ENCODE measurements at places on chromosomes 7 and 10.

DNA sequence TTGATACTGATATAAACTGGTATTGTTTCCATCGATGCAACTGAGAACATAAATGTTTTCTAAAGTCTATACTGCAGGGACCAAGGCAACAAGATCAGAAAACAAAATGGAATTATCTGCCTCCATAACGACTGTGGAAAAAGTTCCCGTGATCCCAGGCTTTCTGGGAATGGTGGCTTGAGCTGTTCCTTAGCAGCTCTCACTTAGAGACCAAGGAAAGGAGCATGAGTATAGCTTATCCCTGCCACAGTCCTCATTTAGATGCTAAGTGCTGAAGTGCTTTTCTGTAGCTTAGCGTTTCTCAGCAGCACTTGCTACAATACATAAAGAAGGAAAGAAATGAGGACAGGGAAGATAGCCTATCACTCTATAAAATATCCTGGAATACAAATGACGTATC, 5.5 kb downstream of the WNT8B start:
- no peaks in the 10 kb centered on the region for H3K4me1 ChIP-seq
- H3K4me3 ChIP-seq = no peak overlapping the region
- H3K27ac ChIP-seq = no peak overlapping the region
- H3K36me3 ChIP-seq = no peaks in the 10 kb centered on the region

DNA sequence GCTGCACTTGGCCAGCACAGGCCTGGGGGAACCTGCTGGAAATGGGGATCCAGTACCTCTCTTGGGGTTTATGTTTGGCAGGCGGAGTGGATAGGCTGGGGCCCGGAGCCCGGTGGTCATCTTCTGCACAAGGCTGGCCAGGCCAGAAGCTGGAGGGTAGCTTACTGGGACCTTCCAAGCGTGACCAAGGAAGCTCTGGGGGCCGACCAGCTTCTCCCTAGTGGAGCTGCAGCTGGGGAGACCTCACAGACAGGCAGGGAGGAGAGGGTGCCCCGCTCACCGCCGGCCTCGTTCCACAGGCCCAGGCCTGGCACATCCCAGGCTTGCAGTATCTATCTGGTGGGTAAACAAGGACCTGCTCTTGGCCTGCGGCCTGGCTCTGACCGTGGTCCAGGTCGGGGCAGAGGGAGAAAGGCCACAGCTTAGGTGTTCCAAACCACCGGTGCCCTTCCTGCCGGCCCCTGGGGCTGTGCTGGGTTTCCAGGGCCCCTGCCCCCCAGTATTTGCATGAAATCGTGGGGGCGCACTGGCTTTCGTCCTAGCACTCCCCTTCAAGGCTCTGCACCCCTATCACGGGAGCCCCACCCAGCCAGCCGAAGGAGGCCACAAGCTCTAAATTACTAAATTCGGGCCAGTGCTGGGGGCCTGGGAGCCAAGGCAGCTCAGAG, 1.5 kb upstream of the ELFN1 start:
- H3K27me3 ChIP-seq = peaks cover 22% of the 10 kb centered on the region
- no peaks in the 10 kb centered on the region for H3K4me1 ChIP-seq
- H3K4me3 ChIP-seq = no peak overlapping the region
- H3K27ac ChIP-seq = no peak overlapping the region

GRCh38 chr7:36115448-36116321, 37.4 kb upstream of the EEPD1 start:
- no peak overlapping the region for H3K4me3 ChIP-seq
- H3K27ac ChIP-seq = peak overlapping the region; percentile 79
- no peaks in the 10 kb centered on the region for H3K36me3 ChIP-seq
- peaks cover 27% of the 10 kb centered on the region for H3K4me1 ChIP-seq
- peak; percentile 92 for DNase-seq

- no peak for DNase-seq
- H3K4me3 ChIP-seq = no peak overlapping the region
- no peaks in the 10 kb centered on the region for H3K27me3 ChIP-seq
- no peaks in the 10 kb centered on the region for H3K36me3 ChIP-seq
- no peaks in the 10 kb centered on the region for H3K4me1 ChIP-seq
Measured at GRCh38 chr7:111677848-111678247, 115.6 kb upstream of the IMMP2L start.

- H3K27ac ChIP-seq = no peak overlapping the region
- H3K27me3 ChIP-seq = no peaks in the 10 kb centered on the region
- H3K4me1 ChIP-seq = peaks cover 14% of the 10 kb centered on the region
- no peaks in the 10 kb centered on the region for H3K36me3 ChIP-seq
- H3K4me3 ChIP-seq = no peak overlapping the region
- peak; percentile 32 for DNase-seq
Measured at GRCh38 chr7:42107484-42108240, 129.3 kb downstream of the GLI3 start.

DNA sequence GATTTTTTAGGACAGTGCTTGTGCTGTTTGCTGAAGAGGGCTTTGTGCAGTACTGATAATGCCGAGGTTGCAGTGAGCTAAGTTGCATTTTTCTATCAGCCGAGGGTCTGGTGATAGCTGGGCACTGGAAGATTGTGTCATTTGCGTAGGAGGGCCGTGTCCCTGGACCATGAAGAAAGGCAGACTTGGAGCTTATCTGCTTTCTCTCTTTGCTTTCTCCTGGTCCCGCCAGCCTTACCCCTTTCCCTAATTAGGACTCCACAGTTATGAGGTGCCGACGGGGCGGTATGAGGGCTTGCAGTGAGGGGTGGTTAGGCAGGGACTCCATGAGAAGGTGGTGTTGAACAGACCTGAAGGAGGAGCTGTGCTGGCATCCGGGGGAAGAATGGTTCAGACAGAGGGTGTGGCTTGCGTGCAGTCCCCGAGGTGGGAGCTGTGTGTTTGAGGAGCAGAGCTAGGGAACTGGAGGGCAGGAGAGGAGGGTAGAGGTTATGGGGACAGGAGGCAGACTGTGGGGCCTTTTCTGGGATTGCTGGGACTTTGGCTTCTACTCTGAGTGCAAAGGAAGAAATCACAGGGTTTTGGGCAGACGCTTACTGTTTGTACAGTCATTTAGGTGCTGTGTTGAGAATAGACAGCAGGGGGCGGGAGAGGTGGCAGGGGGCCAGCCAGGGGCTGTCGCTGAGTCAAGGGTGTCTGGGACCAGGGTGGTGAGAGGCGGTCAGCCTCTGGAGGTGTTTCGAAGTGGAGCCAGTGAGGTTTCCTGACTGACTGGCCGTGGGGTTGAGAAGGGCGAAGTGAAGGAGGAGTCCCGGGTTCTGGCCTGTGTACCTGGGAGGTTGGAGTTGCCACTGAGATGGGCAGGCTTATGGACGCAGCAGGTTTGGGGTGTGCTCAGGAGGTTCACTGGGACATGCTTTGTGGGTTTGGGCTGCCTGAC, 43.4 kb downstream of the PRF1 start:
- no peak overlapping the region for H3K4me3 ChIP-seq
- DNase-seq = peak; percentile 62
- no peak overlapping the region for H3K27ac ChIP-seq
- no peaks in the 10 kb centered on the region for H3K27me3 ChIP-seq
- peaks cover 3% of the 10 kb centered on the region for H3K4me1 ChIP-seq

GRCh38 chr7:130387628-130388403, 7.5 kb downstream of the CPA1 start:
- H3K27ac ChIP-seq = no peak overlapping the region
- H3K27me3 ChIP-seq = no peaks in the 10 kb centered on the region
- peaks cover 7% of the 10 kb centered on the region for H3K4me1 ChIP-seq
- no peaks in the 10 kb centered on the region for H3K36me3 ChIP-seq
- H3K4me3 ChIP-seq = no peak overlapping the region

GRCh38 chr10:23412223-23412622, 26.7 kb upstream of the OTUD1 start:
- no peaks in the 10 kb centered on the region for H3K36me3 ChIP-seq
- peak; percentile 25 for DNase-seq
- no peaks in the 10 kb centered on the region for H3K4me1 ChIP-seq
- no peak overlapping the region for H3K27ac ChIP-seq
- no peak overlapping the region for H3K4me3 ChIP-seq

- H3K4me3 ChIP-seq = no peak overlapping the region
- H3K27ac ChIP-seq = no peak overlapping the region
- no peaks in the 10 kb centered on the region for H3K36me3 ChIP-seq
Measured at GRCh38 chr7:75847707-75848106, 31.1 kb upstream of the RHBDD2 start.

DNA sequence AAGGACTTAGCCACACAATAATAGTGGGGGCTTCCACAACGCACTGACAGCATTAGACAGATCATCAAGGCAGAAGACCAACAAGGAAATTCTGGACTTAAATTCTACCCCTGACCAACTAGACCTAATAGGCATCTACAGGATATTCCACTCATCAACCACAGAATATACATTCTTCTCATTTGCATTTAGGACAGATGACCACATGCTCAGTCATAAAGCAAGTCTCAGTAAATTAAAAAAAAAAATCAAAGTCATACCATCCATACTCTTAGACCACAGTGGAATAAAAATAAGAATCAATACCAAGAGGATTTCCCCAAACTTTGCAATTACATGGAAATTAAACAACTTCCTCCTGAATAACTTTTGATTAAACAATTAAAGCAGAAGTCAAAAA, 155.9 kb downstream of the CDK14 start:
- H3K27ac ChIP-seq = no peak overlapping the region
- H3K4me3 ChIP-seq = no peak overlapping the region
- no peak for DNase-seq
- H3K36me3 ChIP-seq = no peaks in the 10 kb centered on the region

DNA sequence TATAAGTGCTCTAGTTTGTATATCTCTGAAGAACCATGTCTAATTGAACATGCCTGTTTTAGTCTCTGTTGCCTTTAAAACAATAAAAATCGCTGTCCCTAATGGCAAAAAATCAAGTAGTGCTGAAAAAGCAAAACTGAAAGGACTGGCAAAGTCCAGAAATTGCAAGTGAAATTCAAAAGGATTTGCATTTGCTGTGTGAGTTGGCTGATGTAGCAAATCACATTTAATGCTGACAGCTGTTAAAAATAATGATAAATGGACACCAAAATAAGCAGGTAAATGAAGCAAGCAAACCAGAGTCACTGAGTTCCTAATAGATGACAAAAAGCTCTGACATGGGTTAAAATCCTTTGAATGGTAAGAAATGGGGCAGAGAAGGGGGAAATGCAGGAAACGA, 874.1 kb downstream of the GRM8 start:
- no peaks in the 10 kb centered on the region for H3K27me3 ChIP-seq
- H3K36me3 ChIP-seq = no peaks in the 10 kb centered on the region
- H3K4me1 ChIP-seq = no peaks in the 10 kb centered on the region
- no peak overlapping the region for H3K27ac ChIP-seq
- no peak for DNase-seq

DNA sequence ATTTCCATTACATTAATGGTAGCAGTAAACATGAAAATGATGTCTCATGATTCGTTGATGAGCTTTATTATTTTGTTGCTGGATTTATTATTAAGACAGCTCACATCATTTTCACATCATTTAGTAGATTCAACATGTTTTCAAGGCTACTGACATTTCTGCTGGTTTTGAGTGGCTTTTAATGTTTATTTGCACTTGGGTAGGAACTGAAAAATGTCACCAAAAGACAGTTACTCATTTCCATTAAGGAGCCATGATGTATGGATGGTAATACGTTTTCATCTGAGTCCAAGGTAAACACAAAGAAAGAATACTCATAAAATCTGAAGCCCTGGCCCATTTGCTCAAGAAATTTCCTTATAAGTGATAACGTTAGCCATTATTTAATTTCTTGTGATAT, 14.8 kb downstream of the PDK4 start:
- H3K36me3 ChIP-seq = no peaks in the 10 kb centered on the region
- no peaks in the 10 kb centered on the region for H3K4me1 ChIP-seq
- no peak for DNase-seq
- H3K27ac ChIP-seq = no peak overlapping the region
- H3K4me3 ChIP-seq = no peak overlapping the region

DNA sequence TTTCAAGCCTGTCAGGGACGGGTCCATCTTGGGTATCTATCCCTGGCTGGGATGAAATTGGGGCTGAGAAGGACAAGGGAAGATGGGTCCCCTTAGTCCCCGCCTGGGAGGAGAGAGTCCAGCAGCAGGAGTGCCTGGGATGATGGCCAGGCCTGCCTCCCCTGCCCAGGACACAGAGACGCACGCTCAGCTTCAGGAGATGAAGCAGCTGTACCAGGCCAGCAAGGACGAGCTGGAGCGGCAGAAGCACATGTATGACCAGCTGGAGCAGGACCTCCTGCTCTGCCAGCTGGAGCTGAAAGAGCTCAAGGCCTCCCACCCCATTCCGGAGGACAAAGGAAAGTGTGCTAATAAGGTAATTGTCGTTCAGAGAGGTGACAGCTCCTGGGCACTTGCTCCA, 15.4 kb downstream of the CCDC136 start:
- peaks cover 10% of the 10 kb centered on the region for H3K36me3 ChIP-seq
- no peaks in the 10 kb centered on the region for H3K4me1 ChIP-seq
- DNase-seq = no peak
- H3K27me3 ChIP-seq = no peaks in the 10 kb centered on the region
- no peak overlapping the region for H3K27ac ChIP-seq
- no peak overlapping the region for H3K4me3 ChIP-seq

DNA sequence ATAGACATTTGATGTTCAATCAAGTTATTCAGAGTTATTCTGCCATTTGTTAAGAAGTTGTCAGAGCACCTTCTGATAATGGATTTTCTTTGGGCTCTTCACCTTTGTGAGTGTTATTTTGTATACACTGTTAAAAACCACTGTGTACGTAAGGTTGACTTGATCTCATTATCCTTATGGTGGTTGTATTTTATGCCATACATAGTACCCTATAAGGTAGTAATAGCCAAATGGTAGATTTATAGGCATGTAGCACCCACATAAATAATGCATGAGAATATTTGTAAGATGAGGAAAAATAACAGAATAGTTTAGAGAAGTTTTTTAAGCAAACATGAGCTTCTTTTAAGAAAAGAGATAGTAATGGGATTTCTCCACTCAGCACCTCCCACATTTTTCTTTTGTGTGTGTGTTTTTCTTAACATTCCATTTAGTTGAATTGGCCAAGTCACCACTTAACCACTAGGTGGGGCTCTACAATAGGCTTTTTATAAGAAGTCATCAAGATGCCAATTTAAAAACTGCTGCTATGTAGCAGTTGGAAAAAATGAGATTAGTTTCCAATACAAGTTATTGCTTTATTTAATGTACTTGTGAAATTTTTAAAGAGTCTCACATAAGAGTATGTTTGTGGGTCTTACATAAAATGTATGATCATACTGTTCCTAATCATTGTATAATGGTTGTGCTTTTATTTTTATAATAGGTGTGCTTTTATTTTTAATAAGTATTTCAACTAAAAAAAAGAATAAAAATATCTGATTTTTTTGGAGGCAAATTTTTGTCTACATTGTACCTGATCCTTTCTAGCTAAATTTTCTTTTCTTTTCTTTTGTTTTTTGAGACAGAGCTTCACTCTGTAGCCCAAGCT, 41.1 kb upstream of the STMP1 start:
- peaks cover 5% of the 10 kb centered on the region for H3K36me3 ChIP-seq
- H3K4me1 ChIP-seq = no peaks in the 10 kb centered on the region
- no peak overlapping the region for H3K4me3 ChIP-seq
- DNase-seq = peak; percentile 89

DNA sequence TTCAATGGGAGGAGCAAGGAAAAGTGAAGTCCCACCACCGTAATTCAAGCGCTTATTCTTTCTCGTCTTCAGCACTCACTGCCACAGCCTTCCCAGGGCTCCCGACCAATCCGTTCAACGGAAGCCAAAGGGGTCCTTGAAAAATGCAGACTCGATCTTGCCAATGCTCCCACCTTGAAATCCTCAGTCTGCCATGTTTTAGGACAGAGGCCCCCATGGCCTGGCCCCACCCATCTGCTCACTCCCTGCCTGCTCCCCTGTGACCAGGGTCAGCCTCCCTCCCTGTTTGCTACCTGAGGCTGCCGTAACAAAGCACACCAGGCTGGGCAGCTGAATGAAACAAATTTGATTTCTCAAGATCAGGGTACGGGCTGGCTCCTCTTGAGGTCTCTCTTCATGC, 3.0 kb upstream of the DNAAF5 start:
- H3K4me1 ChIP-seq = peaks cover 9% of the 10 kb centered on the region
- H3K27me3 ChIP-seq = no peaks in the 10 kb centered on the region
- H3K36me3 ChIP-seq = no peaks in the 10 kb centered on the region
- DNase-seq = no peak
